Lung (tissue), 17 donors: ENCODE measurements at places on chromosomes 16 and 17. TPM values are rescaled to one million over a fixed set of nuclear protein-coding genes. Genes with fewer than 3 reads are reported as not detected.

- DNase-seq, result no peak
Observed at GRCh38 chr16:68074850-68075555, 10.2 kb upstream of the NFATC3 start.

- no peak for DNase-seq
Observed at GRCh38 chr16:3665508-3665907, 11.0 kb downstream of the DNASE1 start.

DNA sequence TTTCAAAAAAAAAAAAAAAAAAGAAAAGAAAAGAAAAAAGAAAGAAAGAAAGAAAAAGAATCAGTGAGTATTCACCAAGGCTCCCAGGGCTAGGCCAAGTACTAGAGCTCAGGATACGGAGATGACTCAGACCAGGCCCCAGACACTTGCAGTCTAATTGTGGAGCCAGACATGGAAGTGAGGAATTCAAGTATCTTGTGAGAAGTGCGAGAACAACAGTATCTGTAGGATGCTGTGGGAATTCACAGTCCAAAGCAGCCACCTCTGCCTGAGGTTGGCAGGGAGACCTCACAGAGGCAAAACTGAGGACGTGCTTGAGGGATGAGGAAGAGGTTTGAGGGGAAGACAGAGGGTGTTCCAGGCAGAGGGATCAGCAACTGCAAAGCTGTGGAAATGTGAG lies 14.0 kb upstream of the ALDOA start:
- no peak for DNase-seq

FAM171A2 gene
- total RNA-seq, result 1.1 TPM

PLA2G10 gene
- 0.40 TPM for total RNA-seq

SLC5A10 gene
- 0.31 TPM for total RNA-seq

SLC16A6 gene
- total RNA-seq, result 2.3 TPM

GTF3C1 gene
- 84.0 TPM for total RNA-seq

MAP3K3 gene
- 56.3 TPM for total RNA-seq
